ENCODE measurements at places on chromosomes 5 and 9.
A peak's percentile ranks its signal among the peaks of the same experiment; 100 is the strongest.

- no peak for DNase-seq
Measured at GRCh38 chr9:68429631-68430030, 73.2 kb downstream of the PGM5 start.

- DNase-seq = no peak
Measured at GRCh38 chr9:97551308-97551707, 49.8 kb downstream of the TMOD1 start.

- DNase-seq = no peak
Measured at GRCh38 chr5:111892949-111893348, 136.0 kb upstream of the NREP start.

DNA sequence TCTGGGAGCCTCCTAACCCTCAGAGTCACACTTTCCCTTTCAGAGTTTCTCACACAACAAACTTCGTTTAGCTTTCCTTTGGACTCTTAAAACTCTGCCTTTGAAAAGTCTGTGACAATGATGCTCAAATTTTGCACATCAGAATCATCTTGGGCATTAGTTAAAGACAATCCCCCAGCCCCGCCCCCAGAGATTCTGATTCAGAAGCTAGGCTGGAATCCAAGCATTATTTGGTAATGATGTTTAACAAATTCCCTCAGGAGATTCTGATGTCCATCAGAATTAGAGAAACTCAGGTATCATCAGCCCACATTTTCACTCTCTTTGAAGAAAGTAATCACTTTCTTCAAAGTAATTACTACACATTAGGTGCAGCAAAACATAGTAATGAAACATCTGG, 9.6 kb upstream of the PLPP1 start:
- no peak for DNase-seq

DNA sequence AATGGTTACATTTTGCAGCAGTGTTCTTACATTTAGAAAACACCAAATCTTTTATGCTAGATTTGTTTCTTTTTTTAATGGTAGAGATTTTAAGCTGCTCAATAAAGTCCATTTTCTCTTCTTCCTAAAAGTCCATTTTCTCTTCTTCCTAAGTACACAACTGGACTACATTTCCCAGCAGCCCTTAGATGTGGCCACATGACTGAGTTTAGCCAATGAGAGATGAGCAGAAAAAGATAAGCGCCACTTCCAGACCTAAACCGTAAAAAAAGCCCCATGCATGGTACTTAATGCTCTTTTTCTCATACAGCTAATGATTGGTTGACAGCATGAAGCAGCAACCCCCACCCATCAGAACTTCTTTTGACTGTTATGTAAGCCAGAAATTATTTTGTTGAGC, 206.7 kb downstream of the FAM114A2 start:
- DNase-seq = no peak

DNA sequence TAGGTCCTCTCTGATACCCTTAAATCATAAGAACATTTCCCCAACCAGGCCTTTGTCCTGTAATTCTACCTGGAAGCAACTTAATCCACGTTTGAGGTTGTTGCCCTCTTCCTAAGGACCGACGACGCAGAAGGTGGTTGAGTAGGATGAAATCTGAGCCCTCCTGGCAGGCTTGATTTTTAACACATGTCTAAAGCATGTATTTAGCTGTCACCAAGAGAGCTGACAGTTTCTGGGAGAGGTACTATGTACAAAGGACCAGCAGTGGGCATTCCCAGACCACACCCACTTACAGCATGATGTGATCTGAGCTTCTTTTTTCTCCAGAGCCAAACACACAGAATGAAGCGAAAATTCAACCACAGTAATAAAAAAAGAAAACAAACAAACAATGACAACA, 260.9 kb downstream of the SH3GL2 start:
- no peak for DNase-seq

DNA sequence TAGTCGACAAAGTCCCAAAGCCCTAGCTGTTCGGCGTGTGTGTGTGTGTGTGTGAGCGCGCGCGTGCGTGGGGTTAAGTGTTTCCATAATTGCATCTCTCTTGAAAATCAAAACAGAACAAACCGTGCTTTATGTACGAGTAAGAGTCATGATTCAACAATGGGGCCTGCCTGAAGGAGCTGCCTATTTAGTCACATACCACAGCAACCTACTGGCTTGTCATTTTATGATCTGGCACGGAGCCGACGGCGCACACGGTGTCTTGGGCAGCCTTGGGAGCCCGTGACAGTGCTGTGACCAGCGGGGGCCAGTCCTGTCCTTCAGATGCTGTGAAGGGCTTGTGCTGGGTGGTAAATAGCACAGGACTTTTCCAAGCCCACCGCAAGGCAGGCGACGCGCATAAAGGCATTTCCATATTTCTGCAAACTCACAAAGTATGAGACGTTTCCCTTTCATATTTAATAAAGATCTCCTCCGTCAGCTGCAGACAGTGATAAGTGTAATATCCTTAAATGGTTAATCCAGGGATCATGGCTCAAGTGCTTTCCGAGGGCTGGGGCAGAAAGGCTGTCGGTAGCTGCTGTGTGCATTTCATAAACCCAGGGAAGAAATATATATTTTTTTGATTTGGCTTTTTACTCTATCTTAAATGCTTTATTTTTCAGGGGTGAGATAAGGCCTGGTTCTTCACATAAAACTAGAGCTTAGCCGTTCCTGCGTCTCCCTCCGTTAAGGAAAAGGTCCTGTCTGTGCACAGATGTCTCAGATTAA, 270.2 kb upstream of the IRX1 start:
- peak; percentile 78 for DNase-seq
